Small intestine (tissue), 16 donors: ENCODE measurements at places on chromosomes 7 and 10.
A peak's percentile ranks its signal among the peaks of the same experiment; 100 is the strongest.

DNA sequence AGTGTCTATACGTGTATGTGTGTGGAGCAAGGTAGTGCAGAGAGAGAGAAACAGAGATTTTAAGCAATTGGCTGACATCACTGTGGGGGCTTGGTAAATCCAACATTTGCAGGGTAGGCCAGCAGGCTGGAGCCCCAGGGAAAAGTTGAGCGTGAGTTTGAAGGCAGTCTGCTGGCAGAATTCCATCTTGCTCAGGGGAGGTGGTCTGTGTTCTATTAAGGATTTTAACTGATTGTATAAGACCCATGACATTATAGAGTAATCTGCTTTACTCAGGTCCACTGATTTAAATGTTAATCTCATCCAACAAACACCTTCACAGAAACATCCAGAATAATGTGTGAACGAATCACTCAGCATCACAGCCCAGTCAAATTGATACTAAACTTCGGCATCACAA lies 912.9 kb downstream of the GRM8 start:
- DNase-seq: no peak
- H3K4me3 ChIP-seq: no peak overlapping the region
- no peaks in the 10 kb centered on the region for H3K4me1 ChIP-seq

- no peak overlapping the region for H3K4me3 ChIP-seq
- H3K27me3 ChIP-seq: no peaks in the 10 kb centered on the region
- no peak overlapping the region for H3K27ac ChIP-seq
Measured at GRCh38 chr10:98833542-98833941, 386.8 kb upstream of the HPS1 start.

GRCh38 chr7:100914208-100914878 lies 18.7 kb upstream of the ACHE start:
- peak; percentile 99 for DNase-seq
- H3K4me3 ChIP-seq: no peak overlapping the region
- no peak overlapping the region for H3K27ac ChIP-seq
- no peaks in the 10 kb centered on the region for H3K27me3 ChIP-seq

DNA sequence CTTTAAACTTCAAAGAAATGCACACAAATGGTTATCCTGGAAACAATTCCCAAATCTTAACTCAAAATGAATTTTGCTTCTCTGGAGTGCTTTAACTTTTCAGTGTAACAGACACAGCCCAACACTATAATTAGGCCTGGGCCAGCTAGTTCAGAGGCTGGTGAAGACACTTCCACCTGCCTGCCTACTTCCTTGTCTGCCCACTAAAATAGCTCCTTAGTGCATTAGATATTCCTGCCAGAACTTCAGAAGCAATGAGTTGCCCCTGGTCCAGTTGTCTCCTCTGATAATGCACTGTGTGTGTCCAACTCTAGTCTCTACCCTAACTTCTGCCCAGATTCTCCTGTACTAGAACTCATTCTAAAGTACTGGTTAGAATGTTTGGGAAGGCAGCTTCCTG lies 150.9 kb upstream of the PRSS58 start:
- no peak overlapping the region for H3K4me3 ChIP-seq
- no peak overlapping the region for H3K27ac ChIP-seq
- no peaks in the 10 kb centered on the region for H3K36me3 ChIP-seq
- H3K27me3 ChIP-seq: no peaks in the 10 kb centered on the region
- H3K4me1 ChIP-seq: no peaks in the 10 kb centered on the region
- no peak for DNase-seq

DNA sequence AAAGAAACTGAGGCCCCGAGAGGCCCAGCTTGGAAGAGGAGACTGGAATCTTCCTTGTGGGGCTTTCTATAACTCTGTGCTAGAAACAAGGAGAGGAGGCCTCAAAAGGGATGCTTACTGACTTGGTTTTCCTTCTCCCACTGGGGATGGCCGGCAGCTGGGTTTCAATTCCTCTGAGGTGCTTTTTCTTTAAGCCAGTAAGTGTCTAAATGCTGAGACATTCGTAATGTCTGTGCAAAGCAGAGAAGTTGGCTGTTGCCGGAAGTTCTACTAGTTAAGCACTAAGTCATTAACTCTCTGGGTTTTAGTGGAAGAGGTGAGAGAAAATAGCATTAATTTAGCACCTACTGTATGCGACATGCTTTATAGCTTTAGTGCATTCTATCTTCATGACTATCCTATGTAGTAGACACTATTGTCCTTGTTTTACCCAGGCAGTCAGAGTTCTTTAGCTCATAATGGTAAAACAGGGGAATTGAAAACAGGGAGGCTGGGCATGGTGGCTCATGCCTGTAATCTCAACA lies 135.2 kb downstream of the RGS10 start:
- peak overlapping the region; percentile 76 for H3K27ac ChIP-seq
- no peak overlapping the region for H3K4me3 ChIP-seq
- H3K36me3 ChIP-seq: no peaks in the 10 kb centered on the region
- peaks cover 5% of the 10 kb centered on the region for H3K4me1 ChIP-seq
- DNase-seq: no peak
- H3K27me3 ChIP-seq: no peaks in the 10 kb centered on the region

- no peak overlapping the region for H3K27ac ChIP-seq
- H3K4me3 ChIP-seq: no peak overlapping the region
- H3K36me3 ChIP-seq: no peaks in the 10 kb centered on the region
- H3K4me1 ChIP-seq: no peaks in the 10 kb centered on the region
Measured at GRCh38 chr10:25177754-25178135, 2.9 kb downstream of the GPR158 start.

DNA sequence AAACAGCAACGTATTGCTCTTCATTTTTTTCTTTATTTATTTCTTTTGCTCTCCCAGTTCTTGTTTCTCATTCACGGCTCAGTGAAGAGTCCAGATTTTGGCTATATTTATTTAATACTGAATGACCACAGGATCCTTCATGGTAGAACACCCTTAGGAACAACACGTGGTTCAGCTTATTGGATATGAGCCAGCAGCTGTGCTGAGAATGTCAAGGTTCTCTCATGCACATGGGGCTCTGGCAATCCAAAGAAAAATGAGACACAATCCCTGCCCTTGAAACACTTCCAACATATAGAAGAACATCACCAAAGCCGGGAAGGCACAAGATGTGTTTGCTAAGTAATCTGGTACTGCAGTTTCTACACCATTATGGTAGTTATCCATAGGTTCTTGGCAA lies 852.9 kb downstream of the SORCS1 start:
- DNase-seq: no peak
- H3K4me1 ChIP-seq: no peaks in the 10 kb centered on the region
- no peak overlapping the region for H3K4me3 ChIP-seq
- no peaks in the 10 kb centered on the region for H3K36me3 ChIP-seq

DNA sequence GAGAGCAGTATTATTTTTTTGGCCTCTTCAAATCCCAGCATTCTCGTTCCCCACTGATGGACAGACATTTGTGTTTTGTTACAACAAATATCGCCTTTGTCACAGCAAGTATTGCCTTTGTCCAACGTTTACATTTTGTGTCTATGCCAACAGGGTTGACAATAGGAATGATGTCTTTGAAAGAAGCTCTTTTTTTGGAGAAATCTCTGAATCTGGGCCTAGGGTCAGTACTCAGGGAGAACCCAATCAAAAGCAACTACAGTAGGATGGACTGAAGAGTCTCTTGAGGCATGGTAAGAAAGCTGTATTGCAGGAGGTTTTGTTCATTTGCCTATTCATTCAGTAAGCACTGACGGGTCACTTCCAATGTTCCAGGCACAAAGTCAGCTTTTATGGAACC lies 57.7 kb upstream of the KLF14 start:
- no peak overlapping the region for H3K27ac ChIP-seq
- no peaks in the 10 kb centered on the region for H3K27me3 ChIP-seq
- no peak for DNase-seq
- H3K4me3 ChIP-seq: no peak overlapping the region
- no peaks in the 10 kb centered on the region for H3K36me3 ChIP-seq

DNA sequence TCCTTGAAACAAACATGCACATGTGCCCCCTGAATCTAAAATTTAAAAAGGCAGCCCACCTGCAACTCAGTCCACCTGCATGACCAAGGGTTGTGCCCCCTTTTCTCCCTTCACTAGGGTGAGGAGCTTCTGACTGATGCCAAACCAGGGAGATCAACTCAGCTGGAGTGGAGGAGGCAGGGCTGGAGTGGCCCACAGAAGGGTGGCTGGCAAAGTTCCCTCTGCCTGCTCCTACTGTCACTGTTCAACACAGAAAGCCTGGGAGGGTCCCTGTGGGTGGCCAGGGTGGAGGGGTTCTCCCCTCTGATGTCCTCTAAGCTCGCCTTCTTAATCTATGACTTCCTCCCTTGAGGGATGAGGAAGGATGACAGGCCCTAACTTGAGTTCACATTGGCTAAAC lies 55.7 kb upstream of the ANTXRL start:
- H3K27me3 ChIP-seq: no peaks in the 10 kb centered on the region
- no peaks in the 10 kb centered on the region for H3K36me3 ChIP-seq
- H3K4me3 ChIP-seq: no peak overlapping the region
- no peak for DNase-seq

DNA sequence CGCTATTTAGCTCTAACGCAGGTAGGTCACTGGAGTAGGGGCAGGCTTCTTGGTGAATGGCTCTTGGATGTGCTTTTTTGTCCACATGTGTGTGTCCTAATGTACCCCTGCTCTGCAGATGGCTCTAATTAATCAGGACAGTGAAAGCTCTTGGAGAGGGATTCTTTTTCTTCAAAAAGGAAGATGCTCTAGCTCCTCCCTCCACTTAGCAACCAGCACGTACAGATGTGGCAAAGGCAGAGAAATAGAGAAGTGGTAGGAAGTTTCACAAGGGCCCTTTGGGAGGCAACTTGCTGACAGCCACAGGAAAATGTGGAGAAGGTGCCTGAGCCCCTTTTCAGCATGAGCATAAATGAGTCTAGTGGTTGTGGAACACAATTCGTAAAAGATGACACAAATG lies 221.7 kb downstream of the PLXNA4 start:
- H3K4me3 ChIP-seq: no peak overlapping the region
- H3K27ac ChIP-seq: no peak overlapping the region
- no peak for DNase-seq
- no peaks in the 10 kb centered on the region for H3K4me1 ChIP-seq
- no peaks in the 10 kb centered on the region for H3K36me3 ChIP-seq

- no peaks in the 10 kb centered on the region for H3K4me1 ChIP-seq
- DNase-seq: no peak
- no peaks in the 10 kb centered on the region for H3K27me3 ChIP-seq
- no peak overlapping the region for H3K27ac ChIP-seq
- H3K4me3 ChIP-seq: no peak overlapping the region
Measured at GRCh38 chr7:29158795-29159423, 12.6 kb upstream of the CPVL start.

GRCh38 chr10:130425881-130426435 lies 289.8 kb downstream of the GLRX3 start:
- DNase-seq: no peak
- no peaks in the 10 kb centered on the region for H3K4me1 ChIP-seq
- H3K27me3 ChIP-seq: no peaks in the 10 kb centered on the region
- no peaks in the 10 kb centered on the region for H3K36me3 ChIP-seq
- H3K27ac ChIP-seq: no peak overlapping the region

DNA sequence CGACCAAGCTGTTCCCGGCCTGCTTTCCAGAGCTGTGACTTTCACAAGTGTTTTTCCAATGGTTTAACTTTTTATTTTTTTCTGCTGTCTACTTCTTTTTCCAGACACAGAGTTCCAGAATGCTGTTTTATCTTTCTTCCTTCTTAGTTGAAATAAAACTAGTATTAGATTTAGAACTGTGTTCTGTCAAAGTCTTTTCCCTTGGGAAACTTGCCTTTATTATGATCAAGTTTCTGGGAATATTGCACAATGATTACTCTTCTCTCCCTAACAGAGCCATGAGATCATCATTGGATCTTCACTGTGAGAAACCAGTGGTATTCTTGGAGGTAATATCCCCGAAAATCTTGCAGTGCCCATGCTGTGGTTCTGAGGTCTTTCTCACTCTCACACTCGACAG lies 104.9 kb upstream of the KCND2 start:
- DNase-seq: no peak
- H3K27me3 ChIP-seq: no peaks in the 10 kb centered on the region
- no peak overlapping the region for H3K27ac ChIP-seq
- no peaks in the 10 kb centered on the region for H3K36me3 ChIP-seq
- H3K4me1 ChIP-seq: no peaks in the 10 kb centered on the region

DNA sequence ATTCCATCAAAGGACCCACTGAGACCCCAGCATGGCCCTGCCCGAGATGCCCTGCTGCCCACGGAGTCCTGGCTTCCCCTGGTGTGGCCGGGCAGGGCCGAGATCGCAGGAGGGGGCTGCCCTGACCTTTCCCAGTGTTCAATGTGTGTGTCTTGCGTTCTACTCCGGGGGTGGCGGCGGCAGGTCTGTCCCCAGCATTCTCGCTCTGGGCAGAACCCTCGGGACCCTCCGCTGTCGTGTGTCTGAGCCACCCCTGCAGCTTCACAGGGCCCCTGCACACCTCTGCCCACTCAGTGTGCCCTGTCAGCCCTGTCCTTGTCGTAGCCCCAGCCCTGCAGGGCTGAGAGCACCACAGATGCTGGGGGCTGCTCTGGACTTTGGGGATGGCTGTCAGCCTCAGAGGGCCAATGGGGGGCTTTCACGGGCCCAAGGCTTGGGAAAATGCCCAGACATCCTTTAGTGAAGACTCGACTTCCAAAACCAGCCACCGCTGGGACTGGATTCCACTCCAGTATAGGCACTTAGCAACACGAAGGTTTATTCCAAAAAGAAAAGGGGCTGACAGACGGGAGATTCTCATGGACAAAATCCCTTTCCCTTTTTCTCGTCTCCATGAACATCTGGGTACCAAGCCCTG lies 30.0 kb upstream of the KNDC1 start:
- H3K27ac ChIP-seq: no peak overlapping the region
- H3K4me1 ChIP-seq: no peaks in the 10 kb centered on the region
- DNase-seq: no peak
